ENCODE measurements at places on chromosomes 4 and X.

DNA sequence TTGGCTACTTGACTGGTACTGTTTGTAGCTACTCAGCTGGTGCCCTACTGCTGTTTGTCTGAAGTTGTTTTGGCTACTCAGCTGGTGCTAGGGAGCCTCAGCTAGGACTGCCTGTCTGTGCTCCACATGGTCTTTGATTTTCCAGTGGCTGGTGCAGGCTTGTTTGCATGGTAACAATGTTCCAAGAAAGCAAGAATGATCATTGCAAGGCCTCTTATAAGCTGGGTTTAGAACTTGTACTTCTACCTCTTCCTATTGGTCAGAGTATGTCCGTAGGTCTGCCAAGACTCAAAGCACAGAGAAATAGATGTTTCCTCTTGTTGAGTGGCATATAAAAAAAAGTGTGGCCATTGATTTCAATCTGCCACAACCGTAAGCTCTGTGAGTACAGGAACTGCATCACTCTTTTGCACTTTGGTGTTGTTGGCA is 17.6 kb downstream of the NFKB1 start:
- DNase-seq = no peak

GRCh38 chrX:104343428-104344129 is 88.8 kb upstream of the ESX1 start:
- DNase-seq = peak; percentile 61

GRCh38 chrX:119228512-119229252 is 7.4 kb upstream of the PGRMC1 start:
- DNase-seq = peak; percentile 75

GRCh38 chr4:79679859-79680258 is 271.8 kb upstream of the GK2 start:
- DNase-seq = no peak

DNA sequence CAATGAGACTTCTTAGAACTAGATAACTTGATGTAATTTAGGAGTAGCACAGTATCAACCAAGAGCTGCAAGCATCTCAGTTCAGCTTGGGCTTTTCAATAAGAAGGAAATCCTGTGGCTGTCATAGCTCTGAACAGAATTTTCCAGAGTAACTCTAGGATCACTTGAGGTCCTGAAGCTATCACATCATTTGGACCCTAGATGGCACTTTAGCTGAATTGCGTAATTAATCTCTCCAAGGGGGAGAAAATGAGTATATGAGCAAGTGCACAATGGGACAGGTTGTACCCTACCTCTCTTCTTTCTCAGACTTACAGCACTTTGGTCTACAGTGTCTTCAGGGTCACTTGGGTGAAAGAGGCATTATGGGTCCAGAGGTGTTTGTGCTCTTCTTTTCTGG is 45.2 kb downstream of the SLC4A4 start:
- DNase-seq = no peak
